CD4-positive, alpha-beta T cell treated with Interleukin-6 at 100 ng/mL for 8 hours (primary cell): ENCODE measurements at places on chromosomes 13 and 19.
A peak's percentile ranks its signal among the peaks of the same experiment; 100 is the strongest.

DNA sequence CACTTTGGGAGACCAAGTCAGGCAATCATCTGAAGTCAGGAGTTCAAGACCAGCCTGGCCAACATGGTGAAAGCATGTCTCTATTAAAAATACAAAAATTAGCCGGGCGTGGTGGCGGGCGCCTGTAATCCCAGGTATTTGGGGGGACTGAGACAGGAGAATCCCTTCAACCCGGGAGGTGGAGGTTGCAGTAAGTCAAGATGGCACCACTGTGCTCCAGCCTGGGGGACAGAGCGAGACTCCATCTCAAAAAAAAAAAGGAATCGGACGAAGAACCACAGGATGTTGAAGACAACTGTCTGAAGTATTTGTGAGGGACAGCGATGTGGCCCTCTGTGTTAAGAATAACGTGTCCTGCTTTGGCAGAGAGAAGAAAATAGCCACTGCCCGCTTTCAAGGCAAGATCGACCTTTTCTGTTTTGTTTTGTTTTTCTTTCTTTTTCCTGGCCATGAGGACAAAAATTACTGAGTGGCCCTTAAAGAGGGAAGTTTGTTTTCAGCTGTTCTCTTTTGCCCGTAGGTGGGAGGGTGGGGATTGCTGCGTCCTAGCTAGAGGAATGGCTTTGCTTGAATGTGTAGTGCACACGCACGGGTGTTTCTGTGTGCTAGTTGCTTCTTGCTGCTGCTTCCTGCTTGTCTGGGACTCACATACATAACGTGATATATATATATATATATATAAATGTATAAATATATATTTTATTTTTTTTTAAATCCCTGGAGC is 6.2 kb upstream of the PRKCG start:
- no peak for DNase-seq

DNA sequence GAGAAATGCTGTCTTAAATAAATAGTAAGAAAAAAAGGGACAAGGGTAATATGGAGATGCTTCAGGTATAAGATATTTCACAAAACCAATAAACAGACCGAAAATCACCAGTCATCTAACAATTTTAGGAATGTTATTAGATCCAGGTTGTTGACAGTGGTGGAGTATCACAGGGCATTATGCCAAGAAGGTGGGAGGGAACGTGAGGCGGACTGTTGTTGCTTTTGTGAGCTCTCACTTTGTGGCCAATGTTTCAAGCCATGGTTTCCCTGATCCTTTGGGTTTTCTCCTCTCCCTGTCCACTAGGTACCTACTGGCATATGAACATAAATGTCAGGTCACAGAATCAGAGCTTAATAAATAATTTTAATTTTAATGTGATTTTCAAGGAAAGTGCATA is 790.3 kb upstream of the SLITRK1 start:
- DNase-seq = no peak

DNA sequence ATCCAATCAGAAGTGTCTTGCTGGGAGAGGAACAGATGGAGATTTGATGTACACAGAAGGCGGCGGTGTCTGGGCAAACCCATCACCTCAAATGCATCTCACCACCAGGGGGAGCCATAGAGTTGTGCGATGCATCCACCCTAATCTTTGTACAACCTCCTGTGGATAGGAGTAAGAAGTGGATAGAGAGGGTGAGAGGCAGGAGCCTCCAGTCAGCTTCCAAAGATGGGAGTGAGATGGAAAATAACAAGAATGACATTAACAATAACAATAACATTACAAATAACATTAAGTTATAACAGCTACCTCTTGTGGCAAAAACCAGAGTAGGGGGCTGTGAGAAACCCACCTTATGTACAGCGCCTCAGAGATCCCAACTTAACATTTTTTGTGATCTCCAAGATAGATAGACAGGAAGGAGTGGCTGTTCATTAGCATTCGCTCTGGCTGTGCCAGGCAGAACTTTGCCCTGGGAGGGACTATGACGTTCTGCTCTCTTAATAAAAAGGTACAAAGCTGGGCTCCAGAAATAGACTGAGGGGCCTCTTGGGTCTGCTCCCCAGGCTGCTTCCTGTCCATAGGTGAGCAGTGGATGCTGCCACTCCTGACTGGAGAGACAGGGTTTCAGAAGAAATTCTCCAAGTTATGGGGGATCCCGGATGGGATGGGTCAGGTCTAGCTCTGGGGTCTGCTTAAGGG is 5.2 kb upstream of the CEACAM18 start:
- peak; percentile 70 for DNase-seq

DNA sequence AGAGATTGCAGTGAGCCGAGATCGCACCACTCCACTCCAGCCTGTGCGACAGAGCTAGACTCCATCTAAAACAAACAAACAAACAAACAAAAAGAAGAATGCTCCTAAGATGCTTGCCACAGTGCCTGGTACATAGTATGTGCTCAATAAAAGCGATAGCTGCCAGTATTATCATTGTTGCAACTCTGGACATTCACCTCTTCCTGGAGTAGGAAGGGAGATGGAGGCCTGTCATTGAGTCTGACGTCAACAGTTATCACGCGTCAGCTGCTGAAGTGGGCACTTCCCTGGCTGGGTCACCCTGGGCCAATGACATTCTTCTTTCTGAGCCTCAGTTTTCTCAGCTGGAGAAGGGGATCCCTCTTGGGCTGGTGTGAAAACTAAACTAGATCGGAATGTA is 4.2 kb upstream of the PLAUR start:
- no peak for DNase-seq

GRCh38 chr19:35935911-35936737 is at the start of gene LRFN3:
Gene LRFN3, plus strand, starts transcription at chr19:35936374. Its CDS starts 3,052 bp downstream, at chr19:35939426.
- peak; percentile 47 for DNase-seq

GRCh38 chr13:59635589-59635988 is 528.1 kb downstream of the DIAPH3 start:
- no peak for DNase-seq

DNA sequence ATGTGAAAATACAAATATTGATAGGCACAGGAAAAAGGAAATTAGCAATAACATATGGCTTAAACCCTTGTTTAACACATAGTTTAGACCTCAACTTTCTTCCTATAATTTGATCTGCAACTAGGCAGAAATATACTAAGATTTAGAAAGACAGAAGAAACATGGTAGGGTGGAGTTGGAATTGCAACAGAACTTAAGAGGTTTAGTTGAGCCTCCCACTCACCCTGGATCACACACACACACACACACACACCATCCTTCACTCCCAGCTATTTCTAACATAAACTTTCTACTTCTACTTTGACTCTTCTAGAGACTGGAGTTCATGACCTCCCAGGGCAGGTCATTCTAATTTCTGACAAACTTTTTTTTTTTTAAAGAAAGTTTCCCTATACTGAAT is 47.4 kb downstream of the FLT3 start:
- DNase-seq = no peak

- DNase-seq = no peak
Measured at GRCh38 chr13:97341135-97341534, 92.8 kb upstream of the RAP2A start.

- DNase-seq = peak; percentile 9
Measured at GRCh38 chr19:13150931-13151604, 857 bp downstream of the IER2 start.

GRCh38 chr19:5078182-5078581 is 109.3 kb downstream of the KDM4B start:
- DNase-seq = no peak

DNA sequence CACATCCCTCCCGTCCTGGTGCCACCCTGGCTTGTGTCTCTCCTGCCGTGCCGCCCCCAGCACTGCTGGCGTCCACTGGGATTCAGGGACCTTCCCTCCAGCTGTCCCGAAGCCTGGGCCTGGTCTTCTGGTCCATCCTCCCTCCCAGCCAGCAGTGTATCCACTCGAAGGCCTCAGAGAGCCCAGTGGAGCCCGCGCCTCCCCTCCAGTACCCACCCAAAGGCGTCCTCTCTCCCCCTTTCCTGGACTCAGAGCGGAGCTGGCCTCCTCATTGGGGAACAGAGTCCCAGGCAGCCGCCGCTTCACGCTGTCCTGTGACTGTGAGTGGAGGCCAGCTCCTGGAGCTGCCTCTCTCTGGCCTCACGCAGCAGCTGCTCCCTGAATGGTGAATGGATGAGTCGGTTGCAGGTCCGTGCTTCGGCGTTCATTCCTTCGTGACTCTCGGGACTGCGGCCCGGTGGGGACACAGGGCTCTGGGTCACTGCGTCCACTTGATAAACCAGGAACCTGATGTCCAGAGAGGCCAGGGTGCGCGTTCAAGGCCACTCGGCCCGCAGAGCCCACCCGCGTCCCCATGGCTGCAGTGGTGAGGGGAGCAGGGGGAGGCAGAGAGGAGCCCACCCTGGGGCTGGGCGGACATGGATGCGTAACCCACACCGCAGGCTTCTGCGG is 12.1 kb downstream of the ONECUT3 start:
- DNase-seq = no peak

DNA sequence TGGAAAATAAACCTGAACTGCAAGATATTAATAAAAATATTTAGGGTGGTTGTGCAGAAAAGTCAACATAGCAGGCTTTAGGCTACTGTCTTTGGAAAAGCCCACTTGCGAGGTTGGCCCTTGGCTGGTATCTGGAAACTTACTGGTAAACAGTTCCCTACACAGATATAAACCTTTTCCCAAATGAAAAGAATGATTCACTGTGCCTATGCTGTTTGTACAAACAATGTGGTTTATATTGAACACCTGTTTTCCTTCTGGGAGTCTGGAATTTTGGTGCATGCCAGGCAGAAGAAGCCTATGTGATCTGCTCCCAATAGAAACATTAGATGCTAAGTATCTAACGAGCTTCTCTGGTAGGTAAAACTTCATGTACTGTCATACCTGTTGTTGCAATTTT is 29.7 kb upstream of the SOHLH2 start:
- DNase-seq = no peak

DNA sequence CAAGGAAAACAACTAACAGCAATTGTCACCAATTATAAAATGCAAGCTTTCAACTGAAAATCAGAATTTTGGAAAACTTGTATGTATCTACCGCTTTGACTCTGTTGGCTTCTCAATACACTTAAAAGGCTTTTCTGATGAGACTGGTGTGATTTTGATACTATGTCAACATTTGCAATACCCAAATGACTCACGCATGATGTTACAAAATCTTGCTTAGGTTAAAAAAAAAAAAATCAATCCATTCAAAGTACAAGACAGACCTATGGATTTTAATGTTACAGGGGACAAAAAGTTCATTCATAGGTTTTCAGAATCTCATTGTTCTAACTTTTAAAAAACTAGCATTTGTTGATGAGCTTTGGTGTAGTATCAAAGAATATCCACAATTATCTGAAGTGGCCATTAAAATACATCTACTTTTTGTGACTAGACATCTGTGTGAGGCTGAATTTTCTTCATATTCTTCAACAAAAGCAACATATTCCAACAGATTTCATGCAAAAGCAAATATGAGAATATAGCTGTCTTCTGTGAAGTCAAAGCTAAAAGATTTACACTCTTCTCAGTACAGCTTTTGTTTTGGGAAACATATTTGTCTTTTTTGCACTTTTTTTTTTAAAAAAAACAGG is 10.7 kb downstream of the ELF1 start:
- no peak for DNase-seq

GRCh38 chr13:73913079-73913740 is 221.0 kb downstream of the KLF12 start:
- no peak for DNase-seq

DNA sequence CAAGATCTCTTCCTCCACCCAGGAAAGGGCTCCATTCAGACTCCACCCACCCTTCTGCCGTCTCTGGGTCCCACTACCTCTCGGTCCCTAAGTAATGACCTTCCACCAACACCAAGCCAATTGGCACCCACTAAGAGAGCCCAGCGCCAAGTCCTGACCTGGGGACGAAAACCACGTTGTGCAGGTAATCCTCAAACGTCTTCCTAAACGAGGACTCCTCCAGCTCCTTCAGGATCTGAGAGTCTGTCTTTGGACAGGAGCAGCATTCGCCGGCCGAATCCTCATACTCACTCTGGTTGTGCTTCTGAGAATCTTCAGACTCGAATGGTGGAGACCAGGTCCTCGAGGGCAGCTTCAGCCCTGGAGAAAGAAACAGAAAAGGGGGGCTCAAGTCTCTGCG is 83.1 kb downstream of the ZNF557 start:
- no peak for DNase-seq

DNA sequence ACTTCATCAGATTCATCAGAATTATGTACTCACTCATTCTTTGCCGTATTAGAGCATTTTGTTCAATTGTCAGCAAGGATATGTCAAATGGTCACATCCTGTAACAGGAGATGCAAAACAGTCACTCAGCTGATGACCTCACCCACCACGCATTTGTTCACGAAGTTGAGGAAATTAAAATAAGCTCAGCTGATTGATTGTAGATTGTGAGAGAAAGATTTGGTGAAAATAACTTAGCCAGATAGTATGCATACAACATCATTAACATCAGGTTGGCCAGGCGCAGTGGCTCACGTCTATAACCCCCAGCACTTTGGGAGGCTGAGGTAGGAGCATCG is 22.6 kb upstream of the CDC16 start:
- DNase-seq = no peak

DNA sequence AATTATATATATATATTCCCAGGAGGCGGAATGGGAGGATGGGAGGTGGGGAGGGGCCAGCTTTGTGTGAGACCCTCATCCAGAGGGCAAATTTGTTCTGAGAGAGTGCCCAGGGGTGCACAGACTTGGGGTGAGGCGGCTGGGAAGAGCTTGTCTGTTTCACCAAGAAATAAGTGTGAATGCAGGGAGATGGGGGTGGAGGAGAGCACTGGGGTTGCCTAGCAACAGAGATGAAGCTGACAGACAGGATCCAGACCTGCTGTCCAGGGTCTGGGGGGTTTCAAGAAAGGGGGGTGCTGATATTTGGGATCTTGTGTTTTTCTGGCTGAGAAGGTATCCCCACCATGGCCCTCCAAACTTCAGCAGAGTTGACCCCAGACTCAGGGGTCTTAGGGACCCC is 18.6 kb upstream of the TNFAIP8L1 start:
- no peak for DNase-seq

DNA sequence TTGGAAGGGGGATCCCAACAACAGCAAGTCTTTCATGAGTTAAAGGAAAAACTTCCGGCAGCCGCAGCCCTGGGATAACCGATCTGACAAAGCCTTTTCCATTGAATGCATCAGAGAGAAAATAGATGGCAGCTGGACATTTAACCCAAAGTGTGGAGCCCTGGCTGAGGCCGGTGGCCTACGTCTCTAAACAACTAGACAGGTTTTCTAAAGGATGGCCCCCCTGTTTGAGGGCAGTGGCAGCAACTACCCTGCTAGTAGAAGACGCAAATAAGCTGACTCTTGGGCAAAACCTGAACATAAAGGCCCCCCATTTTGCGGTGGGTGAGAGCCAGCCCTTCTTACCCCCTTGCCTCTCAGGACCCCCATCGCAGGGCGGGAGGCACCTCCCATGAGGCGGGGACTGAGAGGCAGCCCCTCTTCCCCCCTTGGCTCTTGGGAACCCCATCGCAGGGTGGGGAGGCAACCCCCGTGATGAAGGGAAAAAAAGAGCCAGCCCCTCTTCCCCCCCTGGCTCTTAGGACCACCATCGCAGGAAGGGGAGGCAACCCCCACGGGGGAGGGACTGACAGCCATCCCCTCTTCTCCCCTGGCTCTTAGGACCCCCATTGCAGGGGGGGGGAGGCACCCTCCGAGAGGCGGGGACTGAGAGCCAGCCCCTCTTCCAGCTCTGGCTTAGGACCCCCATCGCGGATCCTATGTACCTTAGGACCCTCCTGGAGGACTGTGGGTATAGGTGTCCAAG is 2422.9 kb upstream of the PCDH20 start:
- no peak for DNase-seq
